MV-4-11 (cell line): ENCODE measurements at places on chromosomes 3 and 15.
A peak's percentile ranks its signal among the peaks of the same experiment; 100 is the strongest.

GRCh38 chr3:80533553-80533952, 765.8 kb upstream of the ROBO1 start:
- no peak for DNase-seq

- DNase-seq: no peak
These were observed 18.5 kb downstream of the GORASP1 start for GRCh38 chr3:39088889-39089288.

- DNase-seq: no peak
These were observed 1515.7 kb downstream of the SI start for GRCh38 chr3:163562625-163563024.

- DNase-seq: no peak
These were observed 1076.9 kb upstream of the CFAP20DC start for GRCh38 chr3:60126511-60127304.

DNA sequence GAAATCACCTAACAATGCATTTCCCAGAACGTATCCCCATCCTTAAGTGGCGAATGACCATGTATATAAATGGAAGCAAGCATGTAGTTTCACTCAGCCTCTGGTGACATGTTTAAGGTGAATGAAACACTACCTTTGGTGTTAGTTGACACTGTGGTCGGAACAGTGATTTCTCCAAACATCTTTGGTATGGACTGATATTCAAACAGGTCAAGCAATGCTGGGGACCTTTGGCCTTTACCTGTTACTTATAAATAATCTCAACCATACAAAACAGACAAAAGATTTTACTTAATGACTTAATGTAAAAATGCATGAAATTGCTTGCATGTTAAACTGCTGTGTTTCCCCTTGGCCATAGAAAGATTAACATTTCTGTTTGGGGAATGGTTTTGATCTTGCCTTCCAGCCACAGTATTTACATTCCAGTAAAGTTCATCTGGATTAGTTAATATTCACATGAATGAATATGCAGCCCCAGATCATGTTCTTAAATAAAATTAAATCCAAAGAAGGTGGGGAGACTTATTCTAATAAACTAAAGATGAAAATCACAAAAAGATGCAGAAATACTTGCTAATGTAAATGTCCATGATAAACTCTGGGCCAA, 74.4 kb upstream of the HES1 start:
- DNase-seq: no peak

- DNase-seq: no peak
These were observed 177.9 kb upstream of the DPH6 start for GRCh38 chr15:35723852-35724251.

DNA sequence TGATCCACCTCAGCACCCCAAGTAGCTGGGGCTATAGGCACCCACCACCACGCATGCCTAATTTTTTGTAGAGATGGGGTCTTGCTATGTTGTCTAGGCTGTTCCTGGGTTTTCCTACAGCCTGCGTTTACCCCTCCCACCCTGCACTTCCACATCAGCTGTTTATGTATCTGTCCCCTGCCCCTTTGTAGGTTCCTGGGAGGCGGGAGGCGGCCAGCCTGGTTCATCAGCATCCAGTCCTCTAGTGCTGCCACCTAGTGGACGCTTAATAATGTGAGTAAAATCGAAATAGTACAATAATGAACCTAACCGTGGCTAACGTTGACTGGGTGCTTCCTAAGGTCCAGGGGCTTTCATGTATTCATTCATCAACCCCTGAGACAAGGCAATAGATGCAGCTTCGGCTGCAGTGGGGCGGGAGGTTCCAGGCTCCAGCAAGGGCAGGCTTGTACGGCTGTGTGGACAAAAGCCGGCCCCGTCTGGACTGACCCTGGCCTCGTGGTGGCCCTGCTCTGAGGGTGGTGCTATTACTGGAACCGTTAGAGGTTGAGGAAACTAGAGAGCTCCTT, 1.2 kb upstream of the LCTL start:
- peak; percentile 59 for DNase-seq

GRCh38 chr15:98755781-98756180, 107.4 kb downstream of the IGF1R start:
- DNase-seq: no peak

DNA sequence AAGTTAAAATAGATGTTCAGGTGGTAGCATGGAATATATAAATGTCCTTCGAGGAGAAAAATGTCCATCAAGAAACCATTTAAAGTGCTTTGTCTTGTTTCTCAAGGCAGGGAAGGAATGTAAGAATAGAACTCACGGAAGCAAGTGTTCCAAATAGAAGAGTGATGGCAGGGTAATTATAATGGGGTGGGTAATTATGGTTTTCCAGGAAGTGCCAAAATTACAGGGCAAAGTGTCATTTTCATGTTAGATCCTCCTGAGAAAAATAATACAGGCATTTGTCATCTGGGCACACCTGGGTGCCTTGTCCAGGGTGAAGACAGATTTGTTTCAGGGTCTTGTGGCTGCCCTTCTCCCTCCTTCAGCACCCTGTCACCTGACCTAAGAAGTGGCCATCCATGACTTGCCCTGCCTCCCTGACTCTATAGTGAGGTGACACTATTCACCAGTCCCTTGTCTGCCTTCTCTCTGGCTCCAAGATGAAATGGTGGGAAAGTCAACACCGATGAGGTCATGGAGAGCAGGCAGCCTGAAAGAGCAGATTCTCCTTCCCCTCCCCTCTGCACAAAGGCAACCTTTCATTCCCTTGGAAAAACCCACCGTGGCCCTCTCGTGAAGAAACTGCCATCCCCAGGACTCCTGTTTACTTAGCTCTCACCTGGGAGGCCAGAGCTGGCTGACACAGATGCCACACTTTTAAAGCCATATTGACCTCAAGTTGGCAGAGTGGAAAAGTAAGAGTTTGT, 45.1 kb upstream of the AMOTL2 start:
- no peak for DNase-seq

DNA sequence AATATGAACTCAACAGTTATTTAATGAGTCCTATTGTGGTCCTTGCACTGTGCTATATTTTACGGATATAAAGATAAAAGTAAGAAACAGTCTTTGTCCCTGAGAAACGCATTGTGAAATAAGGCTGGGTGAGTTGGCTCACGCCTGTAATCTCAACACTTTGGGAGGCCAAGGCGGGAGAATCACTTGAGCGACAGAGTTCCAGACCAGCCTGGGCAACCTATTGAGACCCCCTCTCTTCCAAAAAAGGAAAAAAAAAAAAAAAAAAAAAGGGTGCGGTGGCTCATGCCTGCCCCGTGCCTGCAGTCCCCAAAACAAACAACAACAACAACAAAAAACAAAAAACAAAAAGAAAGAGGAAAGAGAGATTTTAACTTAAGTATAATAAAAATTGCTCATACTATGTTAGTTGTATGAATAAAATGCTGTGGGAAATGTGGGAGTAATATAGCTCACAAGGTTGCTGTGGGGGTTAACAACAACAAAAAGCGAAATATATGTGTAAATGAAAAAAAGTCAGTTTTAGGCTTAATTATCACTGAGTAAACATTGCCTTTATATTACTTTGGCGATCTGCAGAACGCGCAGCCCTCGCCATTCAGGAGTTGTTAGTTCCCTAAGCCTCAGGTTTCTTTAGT, 461 bp upstream of the FNDC3B start:
- DNase-seq: peak; percentile 45

- DNase-seq: peak; percentile 86
These were observed 107.2 kb upstream of the ABHD17C start for GRCh38 chr15:80587816-80588456.

DNA sequence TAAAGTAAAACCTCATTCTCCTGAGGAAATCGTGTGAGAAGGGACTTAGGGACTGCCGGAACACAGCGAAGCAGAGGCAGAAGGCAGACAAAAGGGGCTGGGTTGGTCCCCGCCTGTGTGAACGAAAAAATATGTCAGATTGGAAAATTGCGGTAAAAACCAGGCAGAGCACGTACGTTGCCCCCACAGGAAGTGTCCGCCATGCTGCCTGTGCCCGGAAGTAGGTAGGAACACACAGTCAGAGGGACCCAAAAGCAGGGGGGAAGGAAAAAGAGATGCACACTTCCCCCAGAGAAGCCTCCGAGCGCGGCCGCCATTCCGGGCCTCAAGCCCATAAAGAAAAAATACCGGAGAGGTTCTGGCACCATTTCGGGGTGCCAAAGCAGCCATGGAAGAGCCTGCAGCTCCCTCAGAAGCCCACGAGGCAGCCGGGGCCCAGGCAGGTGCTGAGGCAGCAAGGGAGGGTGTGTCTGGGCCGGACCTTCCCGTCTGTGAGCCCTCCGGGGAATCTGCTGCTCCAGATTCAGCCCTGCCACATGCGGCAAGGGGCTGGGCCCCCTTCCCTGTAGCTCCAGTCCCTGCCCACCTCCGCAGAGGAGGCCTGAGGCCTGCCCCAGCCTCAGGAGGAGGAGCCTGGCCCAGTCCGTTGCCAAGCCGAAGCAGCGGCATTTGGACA, at the start of gene MKRN3:
MKRN3 (plus strand) TSS at position 280 of the 676 bp plus-strand sequence; CDS start at position 389, 109 bp downstream.
- peak; percentile 91 for DNase-seq

GRCh38 chr3:5188419-5189221, 1.1 kb downstream of the EDEM1 start:
- peak; percentile 64 for DNase-seq

DNA sequence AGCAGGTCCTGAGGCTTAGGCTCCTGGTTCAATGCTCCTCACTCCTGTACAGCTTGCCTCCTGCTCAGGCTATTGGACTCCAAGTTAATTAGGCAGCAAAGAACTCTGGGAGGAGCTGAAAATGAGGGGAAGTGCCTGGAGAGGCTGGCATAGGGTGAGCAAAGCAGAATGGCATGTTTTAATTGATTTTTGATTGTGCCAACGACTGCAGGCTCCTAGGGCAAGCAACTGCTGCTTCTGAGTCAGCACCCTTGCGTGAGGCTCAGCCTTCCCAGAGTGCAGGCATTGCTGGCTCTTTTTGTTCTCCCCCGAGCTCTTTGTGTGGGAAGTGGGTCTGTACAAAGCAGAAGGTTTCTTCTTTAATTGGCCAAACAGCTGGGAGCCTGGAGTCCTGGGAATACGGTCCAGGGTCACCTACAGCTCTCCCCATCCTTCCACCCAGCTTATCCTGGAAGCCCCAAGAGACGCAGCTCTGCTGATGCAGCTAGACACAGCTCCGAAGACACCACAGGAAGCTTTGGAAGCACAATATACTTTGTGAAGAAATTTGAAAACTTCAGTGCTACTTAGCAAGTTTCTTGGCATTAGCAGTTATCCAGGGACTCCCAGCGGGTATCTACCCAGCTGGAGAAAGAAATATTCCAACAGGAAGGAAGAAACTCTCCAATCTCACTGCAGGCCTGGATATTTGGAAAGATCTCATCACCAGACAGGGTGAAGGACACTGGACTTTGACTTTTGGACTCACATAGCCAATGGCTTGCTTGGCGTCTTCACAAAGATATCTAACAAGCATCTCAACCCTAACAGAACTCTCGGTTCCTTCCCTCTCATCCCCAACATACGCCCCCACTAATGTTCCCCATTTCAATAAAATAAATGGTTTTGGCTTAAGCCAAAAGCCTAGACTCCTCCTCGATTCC, 76.8 kb downstream of the BDH1 start:
- no peak for DNase-seq

DNA sequence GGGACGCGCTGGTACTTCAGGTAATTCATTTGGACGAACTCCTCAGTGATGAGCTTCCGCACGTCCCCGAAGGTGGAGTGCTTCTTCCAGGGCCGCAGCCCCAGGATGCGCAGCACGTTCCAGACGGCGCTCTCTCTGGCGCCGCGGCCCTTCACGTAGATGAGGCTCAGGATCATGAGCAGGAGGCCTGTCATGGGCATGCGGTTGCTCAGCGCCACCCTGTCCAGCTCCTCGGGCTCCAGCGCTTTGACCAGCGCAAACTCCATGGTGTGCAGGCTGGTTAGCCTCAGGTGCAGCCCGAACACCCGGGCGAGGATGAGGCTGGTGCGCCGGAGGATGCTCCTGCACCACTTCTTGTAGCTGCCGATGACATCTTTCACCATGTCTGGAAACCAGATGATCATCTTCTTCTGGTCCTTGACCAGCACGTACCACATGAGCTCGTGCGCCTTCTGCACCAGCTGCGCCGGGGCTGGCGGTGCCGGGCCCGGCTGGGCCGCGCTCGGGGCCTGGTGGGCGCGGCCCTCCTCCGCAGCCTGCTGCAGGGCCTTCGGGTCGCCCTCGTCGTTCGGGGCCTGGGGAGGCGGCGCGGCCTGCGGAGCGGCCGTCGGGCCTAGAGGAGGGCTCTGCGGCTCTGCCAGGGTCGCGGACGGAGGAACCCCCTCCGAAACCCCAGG, 501 bp downstream of the NDN start:
- DNase-seq: no peak

DNA sequence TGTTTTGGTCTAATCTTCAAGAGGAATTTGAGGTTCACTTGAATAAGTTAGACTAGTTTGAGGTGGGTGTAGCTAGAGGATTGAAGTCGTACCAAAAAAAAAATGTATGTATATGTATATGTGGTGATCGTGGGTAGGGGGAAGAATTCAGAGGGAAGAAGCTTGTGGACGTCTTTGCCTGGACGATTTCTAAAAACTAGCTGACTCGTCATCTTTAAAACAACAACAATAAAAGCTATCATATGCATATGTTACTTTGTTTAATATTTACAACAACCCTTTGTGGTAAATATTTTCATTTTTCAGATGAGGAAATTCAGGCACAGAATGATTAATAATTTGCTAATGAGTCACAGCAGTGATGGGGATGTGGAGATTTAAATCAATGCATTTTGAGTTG, 18.1 kb downstream of the RNF111 start:
- DNase-seq: no peak

DNA sequence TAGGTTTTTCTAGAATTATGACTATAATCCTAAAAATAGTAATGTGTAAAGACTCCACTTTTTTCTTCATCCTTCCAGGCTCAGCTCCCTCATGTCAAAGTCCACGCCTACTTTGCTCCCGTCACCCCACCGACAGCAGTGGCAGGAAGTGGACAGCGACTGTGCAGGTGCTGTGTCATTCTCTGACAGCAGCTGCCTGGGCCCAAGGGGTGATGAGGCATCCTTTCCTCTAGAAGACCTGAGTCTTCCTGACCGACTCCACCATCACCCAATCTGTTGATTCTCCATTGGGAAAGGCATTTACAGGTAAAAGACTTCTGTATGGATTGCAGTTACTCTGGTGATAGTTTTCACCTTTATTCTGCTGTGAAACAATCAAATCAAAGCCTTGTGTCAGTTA, 54.8 kb downstream of the UBP1 start:
- DNase-seq: peak; percentile 2

GRCh38 chr3:120469440-120469839, 18.6 kb upstream of the FSTL1 start:
- no peak for DNase-seq

DNA sequence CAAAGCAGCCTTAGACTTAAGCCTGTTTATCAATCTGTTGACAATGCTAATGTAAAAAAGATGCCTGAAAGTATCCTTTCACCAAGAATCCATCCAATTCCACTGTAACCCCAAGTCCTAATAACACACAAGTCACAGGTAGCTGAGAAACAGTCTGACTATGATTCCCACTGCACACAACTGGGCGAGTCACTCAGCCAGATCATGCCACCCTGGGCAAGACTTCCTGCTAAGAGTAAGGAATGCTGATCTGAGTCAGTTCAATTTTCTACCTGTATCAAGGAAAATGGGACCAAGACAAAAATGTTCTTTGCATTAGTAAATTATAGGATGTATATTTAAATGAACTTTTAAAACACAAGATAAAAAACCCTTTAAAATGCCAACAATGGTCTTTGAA, 33.3 kb downstream of the NPTN start:
- DNase-seq: no peak
